ENCODE measurements at places on chromosomes 6 and 20.

GRCh38 chr6:123715006-123715863 lies 78.5 kb upstream of the TRDN start:
- DNase-seq = no peak

DNA sequence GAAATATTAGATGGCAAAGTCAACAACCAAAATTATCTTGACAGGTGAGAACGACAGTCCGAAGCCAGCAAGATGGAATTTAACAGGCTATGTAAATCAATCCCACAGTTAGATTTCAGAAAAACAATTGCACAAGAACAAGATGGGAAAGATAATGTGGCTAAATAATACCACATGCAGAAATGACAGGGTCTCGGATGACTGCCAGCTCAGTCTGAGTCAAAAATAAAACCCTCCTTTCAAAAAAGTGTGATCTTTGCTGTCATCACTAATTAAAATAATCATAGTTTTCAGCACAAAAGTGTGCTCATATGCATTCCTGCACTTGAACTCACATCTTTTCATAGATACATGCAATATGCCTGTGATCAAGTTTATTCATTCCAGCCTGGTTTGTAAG lies 25.9 kb downstream of the FOXQ1 start:
- no peak for DNase-seq

GRCh38 chr6:84516154-84516553 lies 248.2 kb downstream of the TBX18 start:
- no peak for DNase-seq

GRCh38 chr6:5471044-5471443 lies 209.7 kb downstream of the FARS2 start:
- no peak for DNase-seq
